ENCODE measurements at places on chromosomes 1 and 21. TPM values are rescaled to one million over a fixed set of nuclear protein-coding genes. Genes with fewer than 3 reads are reported as not detected.

Gene DNAJC28
- total RNA-seq = 1.3 TPM

Gene LDLRAD1
- not detected for total RNA-seq

Gene OR10J1
- total RNA-seq = not detected

Gene CFHR4
- total RNA-seq = not detected

Measured in smooth muscle cell of trachea (primary cell).